Activated T-helper 9 cell treated with anti-CD3 and anti-CD28 coated beads, Interleukin-2, amount 50 U/mL, for 16 hours (primary cell): ENCODE measurements at places on chromosomes 3 and 15.

- DNase-seq: no peak
Measured at GRCh38 chr3:151282921-151283320, 4.6 kb upstream of the P2RY14 start.

DNA sequence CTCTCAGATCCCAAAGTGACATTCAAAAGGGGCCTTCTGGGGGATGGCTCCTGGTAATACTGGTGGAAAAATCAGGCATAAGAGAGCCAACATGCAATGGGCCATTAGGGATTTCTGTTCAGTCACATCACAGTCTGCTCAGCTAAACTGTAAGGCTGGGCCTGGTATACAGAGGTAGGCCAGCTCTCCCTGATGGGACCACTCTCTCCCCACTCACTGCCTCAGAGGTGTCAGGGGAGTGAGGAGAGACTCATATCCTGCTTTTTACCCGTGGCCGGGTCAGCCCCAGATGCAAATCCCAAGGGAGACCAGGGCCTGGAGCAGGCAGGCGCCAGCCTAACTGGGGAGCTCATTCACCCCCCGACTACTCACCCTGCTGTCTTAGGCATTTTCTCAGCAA lies 48.1 kb upstream of the TPM1 start:
- DNase-seq: no peak

GRCh38 chr3:69438476-69438875 lies 52.6 kb upstream of the FRMD4B start:
- DNase-seq: no peak

DNA sequence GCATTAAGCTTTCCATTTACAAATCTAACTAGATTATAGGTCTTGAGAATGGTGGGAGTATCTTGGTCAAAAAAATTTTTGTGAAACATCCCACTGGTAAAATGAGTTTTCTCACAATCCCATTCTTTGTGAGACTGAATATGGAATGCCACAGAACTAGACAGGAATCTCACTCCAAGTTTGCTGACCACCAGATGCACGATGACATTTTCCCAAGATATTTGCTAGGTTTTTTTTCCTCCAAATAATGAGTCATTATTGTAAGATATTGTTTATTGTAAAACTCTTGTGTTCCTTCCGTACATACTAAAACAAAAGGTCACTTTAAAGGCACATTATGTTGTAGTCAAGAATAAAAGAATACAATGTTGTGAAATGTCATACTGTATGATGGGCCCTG lies 53.9 kb downstream of the COPS2 start:
- DNase-seq: no peak

- no peak for DNase-seq
Measured at GRCh38 chr15:51579012-51579411, 43.6 kb downstream of the DMXL2 start.

GRCh38 chr3:159837725-159838124 lies 150.9 kb upstream of the IL12A start:
- DNase-seq: no peak

DNA sequence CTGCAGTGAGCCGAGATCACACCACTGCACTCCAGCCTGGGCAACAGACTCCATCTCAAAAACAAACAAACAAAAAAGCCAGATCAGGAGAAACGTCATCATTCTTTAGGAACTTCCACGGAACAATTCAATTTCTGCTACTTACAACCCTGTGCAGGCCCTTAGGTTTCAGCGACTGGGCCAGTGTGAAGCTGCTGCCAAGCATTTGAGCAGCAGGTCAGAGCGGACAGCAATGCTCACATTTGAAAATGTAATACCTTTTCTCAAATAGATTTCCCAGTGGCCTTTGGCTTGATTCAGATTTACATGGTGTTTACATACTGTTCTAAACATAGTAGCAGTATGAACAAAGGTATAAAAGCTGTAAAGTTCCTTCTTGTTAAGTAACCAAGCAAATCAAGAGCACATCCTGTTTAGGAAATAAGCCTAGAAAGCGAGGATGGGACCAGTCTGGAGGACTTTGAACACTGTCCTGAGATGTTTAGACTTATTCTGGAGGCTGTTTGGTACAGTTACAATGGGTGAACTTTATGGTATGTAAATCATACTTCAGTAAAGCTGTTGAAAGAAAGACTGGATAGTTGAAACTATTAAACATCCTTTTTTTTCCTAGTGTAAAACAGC lies 141.2 kb downstream of the HCN4 start:
- no peak for DNase-seq

- DNase-seq: no peak
Measured at GRCh38 chr3:28624084-28624483, 275.5 kb upstream of the AZI2 start.

GRCh38 chr15:64429448-64429847 lies 30.9 kb upstream of the ZNF609 start:
- no peak for DNase-seq

- no peak for DNase-seq
Measured at GRCh38 chr3:139518926-139519842, 20.4 kb downstream of the RBP1 start.

GRCh38 chr3:82416830-82417229 lies 655.4 kb upstream of the GBE1 start:
- no peak for DNase-seq

DNA sequence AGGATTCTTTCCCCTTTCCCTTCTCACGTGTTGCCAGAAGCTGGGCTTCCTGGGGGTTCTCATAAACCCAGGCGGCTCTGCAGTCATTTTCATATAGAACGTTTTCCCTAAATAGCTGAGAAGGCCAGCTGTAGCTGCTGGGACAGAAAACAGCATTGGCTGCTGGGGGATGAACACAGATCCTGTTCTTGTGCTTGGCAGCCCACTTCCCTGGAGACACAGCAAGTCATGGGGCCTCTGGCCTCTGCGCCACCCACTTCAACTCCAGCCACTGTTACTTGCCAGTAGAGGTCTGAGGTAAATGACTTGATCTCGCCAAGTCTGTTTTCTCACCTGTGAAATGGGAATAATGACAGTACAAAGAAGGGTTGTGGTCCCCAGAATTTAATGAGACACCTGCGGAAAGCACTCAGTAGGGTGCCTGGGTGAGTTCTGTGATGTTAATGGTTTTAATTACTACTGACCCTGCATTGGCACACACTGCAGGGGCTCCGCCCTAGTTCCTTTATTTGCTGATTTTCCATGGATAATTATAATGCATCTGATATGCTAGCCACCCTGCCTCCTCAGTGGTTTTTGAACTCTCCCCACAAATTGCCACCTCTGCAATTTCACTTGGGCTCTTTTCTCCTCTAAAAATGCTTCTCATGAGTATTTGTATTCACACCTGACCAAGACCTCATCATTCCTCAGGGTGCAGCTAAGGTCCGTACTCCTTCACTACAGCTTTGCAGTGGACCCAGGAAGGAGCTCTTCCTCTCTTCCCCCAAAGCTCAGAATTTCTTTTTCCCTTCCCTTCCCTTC lies 274.7 kb downstream of the RPLP1 start:
- no peak for DNase-seq

DNA sequence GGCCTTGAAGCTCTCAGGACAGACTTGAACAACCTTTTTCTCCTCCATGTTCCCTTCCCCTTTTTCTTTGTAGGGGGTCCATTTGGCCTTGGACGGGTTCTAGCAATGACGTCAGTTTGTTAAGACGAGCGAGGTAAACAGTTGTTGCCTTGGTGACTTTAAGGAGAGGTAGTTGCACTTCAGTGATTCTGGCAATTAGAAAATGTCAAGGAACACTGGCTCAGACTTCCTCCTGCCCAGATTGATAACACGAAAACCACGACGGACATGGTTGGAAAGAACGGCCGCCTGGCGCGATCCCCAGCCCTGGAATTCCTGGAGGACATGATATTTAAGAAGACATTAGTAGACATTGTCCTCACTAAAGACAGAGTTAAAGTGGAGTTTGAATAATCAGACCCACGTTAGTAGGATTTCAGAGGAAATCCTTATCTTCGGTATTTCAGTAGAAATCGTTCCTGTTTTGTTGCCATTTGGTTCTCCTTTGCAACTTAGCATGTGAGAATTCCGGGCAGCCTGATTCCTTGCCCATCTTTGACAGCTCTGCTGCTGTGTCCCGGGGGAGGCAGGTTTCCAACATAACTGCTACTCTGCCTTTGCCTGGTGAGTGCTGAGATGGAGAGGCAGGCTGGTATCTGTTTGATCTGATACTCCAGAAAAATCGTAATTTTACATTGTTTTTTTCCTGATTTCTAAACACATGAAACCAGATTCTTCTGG lies 87.3 kb downstream of the ST6GAL1 start:
- DNase-seq: no peak
